ENCODE measurements at places on chromosomes 11 and 22. TPM values are rescaled to one million over a fixed set of nuclear protein-coding genes. Genes with fewer than 3 reads are reported as not detected.

DNA sequence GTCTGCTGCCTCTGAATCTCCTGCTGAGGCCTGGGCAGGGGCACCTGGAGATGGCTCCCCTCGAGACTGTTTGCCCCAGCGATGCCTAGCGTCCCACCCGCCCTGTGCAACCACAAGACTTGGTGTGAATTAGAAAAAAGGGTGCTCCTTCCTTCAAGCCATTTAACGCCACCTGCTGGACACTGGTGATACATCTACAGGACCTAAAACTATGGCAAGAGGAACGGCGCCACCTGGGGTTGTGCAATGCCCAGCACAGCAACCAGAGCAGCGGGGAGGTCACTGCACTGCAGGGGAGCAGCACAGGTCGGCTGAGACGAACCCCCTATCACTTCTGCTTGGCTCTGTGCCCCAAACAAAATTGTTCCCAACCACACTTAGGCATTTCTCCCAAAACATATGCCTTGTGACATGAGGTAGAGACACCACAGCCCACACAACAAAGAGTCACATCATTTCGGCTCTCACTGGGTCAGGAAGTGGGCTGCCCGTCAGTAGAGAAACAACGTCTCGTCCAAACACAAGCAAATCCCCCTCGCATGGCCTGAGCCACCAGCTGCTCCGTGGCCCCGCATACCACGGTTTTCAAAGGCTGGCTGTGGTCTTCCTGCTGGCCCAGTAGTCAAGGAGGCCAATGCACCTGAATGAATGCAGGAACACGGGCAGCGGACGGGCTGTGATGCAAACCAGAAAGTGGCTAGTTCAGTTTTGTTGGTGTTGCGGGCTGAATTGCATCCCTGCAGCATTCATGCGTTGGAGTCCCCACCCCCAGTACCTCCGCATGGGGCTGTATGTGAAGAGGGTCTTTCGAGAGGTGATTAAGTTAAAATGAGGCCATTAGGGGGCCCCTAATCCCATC lies 171.9 kb downstream of the SHANK2 start:
- peak; percentile 82 for DNase-seq

Gene SLC22A25
- not detected for total RNA-seq

- no peak for DNase-seq
Measured at GRCh38 chr22:45585946-45586540, 83.4 kb downstream of the FBLN1 start.

Gene ARFGAP2
- total RNA-seq = 134 TPM

DNA sequence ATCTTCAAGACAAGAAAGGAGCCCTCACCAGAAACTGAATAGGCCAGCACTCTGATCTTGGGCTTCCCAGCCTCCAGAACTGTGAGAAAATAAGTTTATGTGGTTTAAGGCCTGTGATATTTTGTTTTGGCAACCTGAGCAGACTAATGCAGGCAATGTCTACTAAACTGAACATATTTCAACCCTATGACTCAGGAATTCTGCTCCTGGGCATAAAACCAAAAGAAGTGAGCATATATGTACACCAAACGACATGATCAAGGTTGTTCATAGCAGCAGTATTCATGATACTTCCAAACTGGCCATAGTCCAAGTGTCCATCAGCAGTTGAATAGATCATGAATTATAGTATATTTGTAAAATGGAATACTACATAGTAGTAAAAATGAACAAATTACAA lies 29.0 kb downstream of the CSNK2A3 start:
- DNase-seq = no peak

GRCh38 chr11:28518825-28519224 lies 410.6 kb downstream of the METTL15 start:
- DNase-seq = no peak

- DNase-seq = no peak
Measured at GRCh38 chr22:20573833-20574615, 66.6 kb downstream of the MED15 start.

- DNase-seq = no peak
Measured at GRCh38 chr22:20464096-20464614, 26.5 kb upstream of the SCARF2 start.

Data from SJSA1 (cell line).